CD4-positive, alpha-beta T cell treated with Interleukin-17A for 1 hour (primary cell): ENCODE measurements at places on chromosomes 12 and 14.

DNA sequence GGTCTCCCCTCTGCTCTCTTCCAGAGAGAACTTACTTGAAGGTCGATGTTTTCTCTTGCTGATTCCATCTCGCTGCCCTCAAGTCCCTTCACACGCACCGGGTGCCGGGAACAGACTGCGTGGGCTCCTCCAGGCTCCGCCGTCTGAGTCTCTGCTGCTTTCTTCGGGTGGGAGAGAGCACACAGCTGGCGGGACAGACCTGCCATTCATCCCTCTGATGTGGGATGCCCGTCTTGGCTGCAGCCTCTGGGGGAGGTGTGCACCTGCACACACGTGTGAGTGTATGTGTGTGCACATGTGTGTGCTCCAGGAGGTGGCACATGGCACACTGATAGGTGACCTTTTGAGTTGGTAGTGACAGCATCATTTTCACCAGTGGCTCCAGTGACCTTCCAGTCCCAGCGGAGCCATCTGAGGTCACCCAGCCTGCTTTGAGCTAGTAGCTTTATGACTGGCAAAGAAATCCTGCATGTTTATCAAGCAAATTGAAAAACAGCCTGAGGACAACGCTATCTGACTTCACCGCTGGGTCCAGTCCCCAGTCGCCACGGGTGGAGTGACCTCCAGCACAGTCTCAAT is at the start of gene NINJ2:
NINJ2 (minus strand) TSS at position 153 of the 579 bp plus-strand sequence; CDS start at position 68, 85 bp downstream.
- DNase-seq: no peak

DNA sequence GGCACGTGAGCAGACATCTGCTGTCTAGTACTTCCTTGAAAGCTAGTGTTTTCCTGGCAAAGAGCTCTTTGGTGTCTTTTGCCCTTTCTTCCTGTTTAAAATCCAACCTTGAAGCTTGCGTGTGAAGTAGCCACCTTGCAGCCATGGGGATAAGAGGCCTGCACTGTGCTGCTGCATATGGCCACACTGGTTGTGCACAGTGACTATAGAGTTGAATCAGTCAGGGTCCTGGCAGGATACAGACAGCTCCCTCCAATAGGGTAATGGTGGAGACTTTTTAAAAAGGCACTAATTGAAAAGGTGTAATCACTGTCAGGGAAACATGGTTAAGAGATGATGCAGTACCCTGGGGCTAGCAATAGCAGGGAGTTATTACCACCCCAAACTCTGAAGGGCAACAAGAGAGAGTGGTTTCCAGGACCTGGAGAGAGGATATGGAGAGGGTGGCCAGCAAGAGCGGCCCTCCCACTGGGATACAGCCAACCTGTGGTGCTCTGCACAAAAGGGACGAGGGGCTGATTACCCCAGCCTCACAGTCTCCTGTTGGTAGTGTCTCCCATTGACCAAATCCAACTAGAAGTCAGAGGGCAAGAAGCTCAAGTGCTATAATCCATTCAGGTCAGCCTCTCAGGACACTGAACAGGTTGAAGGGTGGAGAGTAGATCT is 4.8 kb upstream of the GLT8D2 start:
- DNase-seq: no peak

GRCh38 chr14:22506778-22507351 is 82.2 kb downstream of the DAD1 start:
- peak; percentile 63 for DNase-seq

- DNase-seq: no peak
These were observed 205.6 kb upstream of the RGS6 start for GRCh38 chr14:71726580-71727021.

GRCh38 chr12:130074661-130075406 is 87.4 kb upstream of the FZD10 start:
- no peak for DNase-seq

DNA sequence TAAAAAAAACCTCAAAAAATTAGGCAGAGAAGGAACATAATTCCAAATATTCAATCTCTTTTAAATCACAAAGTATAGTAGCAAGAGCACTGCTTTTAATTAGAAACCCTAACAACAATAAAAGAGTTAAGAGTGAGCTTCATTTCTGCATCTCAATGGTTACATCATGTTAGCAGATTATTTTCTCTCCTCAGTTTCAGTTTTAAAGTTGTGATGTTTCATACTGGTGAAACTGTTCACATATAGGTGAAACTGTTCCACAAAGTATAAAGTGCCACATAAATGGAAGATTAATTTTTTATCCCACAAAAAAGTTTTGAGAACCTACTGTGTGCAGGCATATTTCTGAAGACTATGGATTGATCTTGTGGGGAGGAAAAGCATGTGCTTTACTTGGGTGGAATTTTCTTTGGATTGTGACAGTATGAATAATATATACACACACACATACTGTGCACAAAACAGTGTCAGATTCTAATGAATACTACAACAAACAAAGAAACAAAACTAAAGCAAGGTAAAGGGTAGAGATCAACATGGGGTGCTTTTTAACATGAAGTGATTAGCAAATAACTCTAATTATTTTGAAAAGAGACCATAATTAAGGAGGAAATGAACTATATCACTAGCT is 17.1 kb downstream of the LUM start:
- DNase-seq: no peak

DNA sequence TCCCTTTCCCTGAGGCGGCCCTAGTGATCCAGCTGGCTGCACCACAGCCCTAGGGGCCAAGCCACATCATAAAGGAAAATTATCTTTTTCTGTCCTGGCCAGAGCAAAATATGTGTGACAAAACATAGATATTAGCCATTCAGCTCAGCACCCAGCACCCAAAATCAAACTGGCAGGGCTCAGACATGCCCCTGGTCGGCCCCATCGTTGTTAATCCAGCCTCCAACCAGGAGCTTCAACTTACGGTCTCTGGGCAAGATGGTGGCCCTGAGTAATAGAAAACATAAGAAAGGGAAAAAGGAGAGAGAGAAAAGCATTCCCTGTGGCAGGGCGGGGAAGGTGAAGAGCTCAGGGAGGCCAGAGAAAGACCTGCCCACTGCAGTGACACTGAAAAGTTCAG is 111.9 kb downstream of the EML1 start:
- DNase-seq: no peak

- peak; percentile 54 for DNase-seq
These were observed 764 bp upstream of the SPTB start for GRCh38 chr14:64880221-64881121.

- no peak for DNase-seq
These were observed 87.7 kb upstream of the CCDC196 start for GRCh38 chr14:66398437-66398836.

DNA sequence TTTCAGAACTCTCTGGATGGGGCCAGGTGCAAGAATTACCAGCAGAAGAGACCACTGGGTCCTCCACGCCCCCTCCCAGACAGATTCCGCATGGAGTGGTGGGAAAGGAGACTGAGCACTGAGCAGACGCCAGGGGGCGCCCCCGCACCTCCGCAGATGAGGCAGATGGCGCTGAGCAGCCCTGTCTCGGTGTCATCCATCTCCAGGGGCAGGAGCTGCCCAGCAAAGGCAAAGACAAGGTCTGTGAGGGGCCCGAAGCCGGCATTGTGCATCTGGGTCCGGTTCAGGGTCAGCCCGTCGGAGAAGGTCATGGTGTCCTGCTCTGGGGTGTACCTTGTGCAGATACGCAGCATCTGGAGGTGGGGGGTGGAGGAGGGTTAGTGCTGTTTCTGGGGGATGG is 6.3 kb upstream of the ITGB7 start:
- DNase-seq: peak; percentile 84

GRCh38 chr14:88668448-88669116 is 105.7 kb downstream of the ZC3H14 start:
- DNase-seq: no peak

DNA sequence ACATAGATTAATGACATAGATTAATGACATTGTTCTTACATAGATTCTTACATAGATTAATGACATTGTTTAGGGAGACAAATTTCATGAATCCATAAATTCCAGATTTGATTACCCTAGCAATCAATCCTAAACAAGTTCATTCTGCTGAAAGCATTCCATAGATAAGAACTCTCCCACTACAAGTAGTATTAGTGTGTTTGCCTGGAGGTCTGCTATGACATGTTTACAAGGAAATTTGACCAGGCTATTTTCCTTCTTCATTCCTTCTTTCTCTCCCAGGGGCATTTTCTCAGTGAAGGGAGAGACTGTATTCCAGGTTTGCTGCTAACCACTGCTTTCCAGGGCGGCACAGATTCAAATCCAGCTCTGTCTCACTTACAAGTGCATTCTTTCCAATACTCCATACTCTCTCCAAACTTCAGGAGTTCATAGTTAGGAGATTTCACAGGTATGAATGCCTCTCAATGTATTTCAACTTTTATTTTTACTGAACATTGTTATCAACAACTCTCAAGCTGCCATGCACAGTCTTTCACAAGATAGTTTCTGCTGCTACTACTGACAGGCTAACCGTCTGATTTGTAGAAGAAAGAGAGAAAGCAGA is 134.5 kb downstream of the SLC38A1 start:
- DNase-seq: no peak

DNA sequence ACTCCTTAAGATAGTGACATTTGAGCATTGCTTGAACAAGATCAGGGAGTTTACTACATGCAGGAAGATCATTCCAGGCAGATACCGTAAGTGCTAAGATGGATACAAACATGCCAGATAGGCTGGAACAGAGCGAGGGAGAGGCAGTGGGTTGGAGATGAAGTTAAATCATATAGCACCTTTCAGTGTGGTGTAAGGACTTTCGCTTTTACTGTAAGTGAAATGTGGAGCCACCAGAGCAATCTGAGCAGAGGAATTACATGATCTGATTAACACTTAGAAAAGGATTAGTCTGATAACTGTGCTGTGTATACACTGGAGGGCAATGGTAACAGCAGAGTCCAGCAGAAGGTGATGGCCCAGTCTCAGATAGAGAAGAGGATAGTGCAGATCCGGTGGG is 163.0 kb upstream of the SSTR1 start:
- DNase-seq: no peak

DNA sequence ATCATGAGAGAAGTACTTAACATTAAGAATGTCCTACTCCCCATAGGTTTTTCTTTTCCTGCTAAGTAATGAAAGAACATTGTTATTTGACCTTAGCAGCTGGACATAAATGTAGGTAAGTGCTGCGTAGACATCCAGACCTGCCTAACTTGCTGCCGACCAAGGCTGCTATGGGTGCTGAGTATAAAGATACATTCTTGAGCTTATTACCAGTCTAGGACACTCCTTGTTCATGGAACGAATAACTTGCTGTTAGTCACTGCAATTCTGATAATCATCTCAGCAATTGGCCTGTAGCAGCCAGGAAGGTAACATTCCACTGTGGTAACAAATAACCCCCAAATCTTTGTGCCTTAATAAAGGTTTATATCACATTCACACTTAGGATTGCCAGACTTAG is 478.1 kb downstream of the VRK1 start:
- DNase-seq: no peak

DNA sequence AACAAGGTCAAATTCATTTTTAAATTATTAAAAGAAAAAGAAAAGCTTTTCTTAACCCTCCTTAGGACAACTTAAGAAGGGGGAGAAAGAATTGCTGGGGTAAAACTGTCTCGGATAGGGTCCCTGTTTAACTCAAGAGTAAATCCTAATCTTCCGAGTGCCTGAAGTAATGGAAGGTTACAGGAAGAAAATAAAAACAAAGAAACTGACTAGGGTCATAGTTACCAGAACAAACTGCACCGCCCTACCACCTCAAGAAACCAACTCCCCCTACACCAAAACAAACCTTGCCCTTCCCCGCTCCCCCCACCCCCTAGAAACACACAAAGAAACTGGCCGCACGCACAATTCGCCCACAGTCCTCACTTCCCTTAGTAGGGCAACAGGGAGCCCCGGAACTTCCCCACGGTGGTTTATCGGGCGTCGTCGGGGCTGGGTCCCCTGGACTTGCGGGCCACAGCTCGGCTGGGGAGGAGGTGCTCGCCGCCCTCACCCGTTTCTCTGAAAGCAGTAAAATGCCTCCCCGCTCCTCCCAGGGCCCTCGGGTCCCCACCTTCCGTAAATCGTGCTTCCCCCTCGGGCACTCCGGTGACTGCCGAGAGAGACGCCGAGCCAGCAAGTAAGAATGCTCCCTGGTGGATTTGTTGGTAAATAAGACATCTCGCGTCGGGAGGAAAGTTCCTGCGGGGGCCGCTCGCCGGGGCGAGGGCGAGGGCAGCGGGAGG is 2.4 kb downstream of the SINHCAF start:
- DNase-seq: peak; percentile 85

DNA sequence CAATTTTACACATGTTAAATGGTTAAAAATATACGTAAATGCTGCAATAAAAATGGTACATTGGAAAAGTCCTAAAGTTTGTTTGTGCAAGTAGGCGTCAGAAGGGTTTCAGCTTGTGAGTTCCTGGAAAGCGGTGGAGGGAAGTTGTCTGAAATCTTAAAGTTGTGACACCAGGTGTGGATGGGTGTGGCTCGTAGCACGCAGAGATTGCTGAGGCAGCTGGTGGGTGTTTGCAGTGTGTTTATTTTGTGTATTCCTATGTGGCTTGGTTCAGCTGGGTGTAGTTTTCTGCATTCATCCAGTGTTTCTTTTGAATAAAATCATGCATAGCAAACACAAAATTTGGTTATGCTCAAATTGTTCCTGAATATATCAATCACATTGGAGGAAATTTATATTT is 136.8 kb upstream of the TBX3 start:
- DNase-seq: no peak

DNA sequence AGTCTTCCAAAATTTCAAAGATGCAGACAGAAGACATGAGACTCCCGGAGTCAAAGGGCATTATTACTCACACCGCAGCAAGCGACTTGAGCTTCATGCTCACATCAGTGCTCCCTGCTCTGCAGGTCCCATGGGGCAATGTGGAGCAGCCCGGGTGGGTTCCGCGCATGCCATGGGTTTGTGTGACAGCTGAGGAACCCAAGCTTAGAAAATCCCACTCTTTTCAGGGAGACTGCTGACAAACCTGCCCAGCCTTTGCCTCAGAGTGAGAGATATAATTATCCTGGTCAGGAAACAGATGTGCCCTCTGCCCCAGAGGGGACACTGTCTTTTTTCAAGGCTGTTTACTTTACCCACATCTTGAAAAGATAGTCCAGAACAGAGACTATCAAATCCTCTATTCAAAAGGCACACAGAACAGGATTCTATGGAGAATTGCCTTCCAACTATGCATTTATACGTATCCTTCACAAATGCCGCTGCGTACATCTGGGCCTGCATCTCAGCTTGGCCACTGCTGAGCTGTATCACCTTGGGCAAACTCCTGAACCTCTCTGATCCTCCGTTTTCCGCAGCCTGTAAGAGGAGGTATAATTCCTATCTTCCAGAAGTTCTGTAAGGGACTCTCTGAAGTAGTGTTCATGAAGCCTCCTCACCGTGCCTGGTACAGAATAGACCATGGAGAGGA is 16.0 kb downstream of the C14orf132 start:
- no peak for DNase-seq

- peak; percentile 76 for DNase-seq
These were observed 745 bp downstream of the CDCA4 start for GRCh38 chr14:105019861-105020814.
